ENCODE measurements at places on chromosomes 5 and 9. TPM values are rescaled to one million over a fixed set of nuclear protein-coding genes. Genes with fewer than 3 reads are reported as not detected.

The GABRB2 gene
- total RNA-seq: 0.77 TPM

The FAM81B gene
- not detected for total RNA-seq

The PTCH1 gene
- 26.0 TPM for total RNA-seq

The GABRA1 gene
- total RNA-seq: 0.33 TPM

The KCNIP1 gene
- 0.34 TPM for total RNA-seq

The SLC25A51 gene
- total RNA-seq: 18.3 TPM

The CER1 gene
- 694 TPM for total RNA-seq

The PCDHGA9 gene
- 3.8 TPM for total RNA-seq

Data from endodermal cell (in vitro differentiated cells).